Stimulated activated CD4-positive, alpha-beta T cell treated with anti-CD3 and anti-CD28 coated beads, Interleukin-4, amount 100 ng/mL, for 24 hours (primary cell): ENCODE measurements at places on chromosomes 4 and X.

GRCh38 chr4:105025263-105026017, 121.2 kb upstream of the TET2 start:
- no peak for DNase-seq

GRCh38 chrX:115559672-115560071, 1.3 kb upstream of the PLS3 start:
- DNase-seq, result no peak

- no peak for DNase-seq
Measured at GRCh38 chr4:136412708-136413107, 1119.6 kb downstream of the PCDH18 start.

DNA sequence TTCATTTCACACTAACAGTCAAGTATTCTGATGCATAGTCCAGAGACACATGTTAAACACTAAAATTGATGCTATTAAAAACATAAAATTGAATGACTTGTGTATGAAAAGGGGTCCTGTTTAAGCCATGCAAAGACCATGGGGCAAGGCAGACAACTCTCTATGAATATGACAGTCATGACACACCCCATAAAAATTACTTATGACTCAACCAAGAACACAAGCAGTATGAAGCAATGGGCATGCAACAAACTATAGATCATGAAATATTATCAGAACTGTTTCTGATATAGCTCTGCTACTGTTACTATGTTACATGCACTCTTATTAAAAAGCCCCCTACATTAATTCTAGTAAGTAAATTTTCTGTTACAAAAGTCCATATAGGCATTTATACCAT, 57.5 kb upstream of the ZCCHC13 start:
- no peak for DNase-seq

DNA sequence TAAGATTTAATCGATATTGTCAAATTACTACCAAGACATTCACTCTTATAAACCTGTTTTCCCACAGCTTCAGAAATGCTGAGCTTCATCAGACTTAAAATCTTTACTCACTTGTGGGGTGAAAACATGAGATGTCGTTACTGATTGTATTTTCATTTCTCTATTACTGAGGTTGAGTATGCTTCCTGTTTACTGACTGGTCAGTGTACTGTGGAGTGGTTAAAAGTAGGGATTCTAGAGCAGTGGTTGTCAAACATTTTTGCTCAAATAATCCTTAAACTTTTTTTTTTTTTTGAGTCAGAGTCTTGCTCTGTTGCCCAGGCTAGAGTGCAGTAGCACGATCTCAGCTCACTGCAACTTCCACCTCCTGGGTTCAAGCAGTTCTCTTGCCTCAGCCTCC, 50.3 kb downstream of the NSUN7 start:
- DNase-seq, result no peak

DNA sequence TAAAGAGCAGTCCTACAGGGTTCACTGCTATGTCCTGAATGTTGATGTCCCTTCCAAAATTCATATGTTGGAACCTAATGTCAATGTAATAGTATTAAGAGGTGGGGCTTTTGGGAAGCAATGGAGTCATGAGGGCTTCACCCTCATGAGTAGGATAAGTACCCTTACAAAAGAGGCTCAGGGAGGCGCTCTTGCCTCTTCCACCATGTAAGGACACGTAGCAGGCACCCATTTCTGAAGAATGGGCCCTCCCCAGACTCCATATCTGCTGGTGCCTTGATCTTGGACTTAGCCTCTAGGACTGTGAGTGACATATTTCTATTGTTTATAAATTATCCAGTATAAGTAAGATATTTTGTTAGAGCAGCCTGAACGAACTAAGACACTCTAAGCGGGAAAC, 15.8 kb downstream of the MED28 start:
- DNase-seq, result no peak

GRCh38 chrX:68995780-68996551, 167.1 kb downstream of the EFNB1 start:
- no peak for DNase-seq
